Trophoblast cell (in vitro differentiated cells and primary cell): ENCODE measurements at places on chromosomes 7 and 10.

GRCh38 chr10:115939101-115939854 is 333.7 kb downstream of the GFRA1 start:
- H3K4me1 ChIP-seq, result no peaks in the 10 kb centered on the region
- no peak for DNase-seq
- H3K4me3 ChIP-seq, result no peak overlapping the region
- no peak overlapping the region for H3K27ac ChIP-seq

DNA sequence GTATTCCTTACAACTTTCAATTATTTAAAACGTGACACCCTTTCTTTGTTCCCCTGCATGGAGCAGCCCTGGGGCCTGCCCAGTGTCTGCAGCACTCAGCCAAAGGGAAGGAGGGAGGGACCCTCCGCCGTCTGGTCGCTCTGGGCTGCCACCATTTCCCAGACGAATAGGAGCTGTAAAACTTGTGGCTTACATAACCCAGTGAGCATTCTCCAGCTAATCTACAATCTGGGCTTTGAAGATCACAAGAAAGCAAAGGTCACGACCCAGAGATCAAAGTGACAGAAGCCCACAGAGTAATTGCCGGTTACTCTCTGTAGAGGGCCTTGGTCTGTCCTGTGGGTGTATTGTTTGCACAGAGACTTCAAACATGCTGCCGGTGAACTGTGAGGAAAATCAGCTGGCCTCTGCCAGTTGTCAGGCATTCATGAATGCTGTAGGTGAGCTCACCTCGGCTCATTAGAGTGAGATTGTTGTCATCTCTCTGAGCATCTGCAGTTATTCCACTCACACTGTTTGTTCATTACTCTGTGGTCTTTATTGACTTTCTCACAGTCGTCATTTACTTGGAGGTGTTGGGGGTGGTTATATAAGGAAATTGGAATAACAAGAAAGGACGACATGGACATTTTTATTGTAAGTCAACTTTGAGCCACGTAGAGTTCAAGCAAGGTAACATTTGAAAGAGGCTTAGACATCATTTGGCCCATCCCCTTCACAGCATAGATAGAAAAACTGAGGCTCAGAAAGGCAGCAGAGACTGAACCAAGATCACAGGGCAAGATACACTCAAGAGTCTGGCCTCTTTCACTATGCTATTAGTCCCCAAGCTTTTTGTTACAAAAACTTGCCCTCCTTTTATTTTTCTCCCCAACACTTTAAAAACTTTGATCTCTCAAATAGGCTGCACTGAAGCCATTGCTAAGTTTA is 619.8 kb downstream of the LRMDA start:
- H3K27ac ChIP-seq, result peak overlapping the region; percentile 77
- no peaks in the 10 kb centered on the region for H3K36me3 ChIP-seq
- H3K4me1 ChIP-seq, result peaks cover 30% of the 10 kb centered on the region
- no peaks in the 10 kb centered on the region for H3K27me3 ChIP-seq
- DNase-seq, result peak; percentile 27

DNA sequence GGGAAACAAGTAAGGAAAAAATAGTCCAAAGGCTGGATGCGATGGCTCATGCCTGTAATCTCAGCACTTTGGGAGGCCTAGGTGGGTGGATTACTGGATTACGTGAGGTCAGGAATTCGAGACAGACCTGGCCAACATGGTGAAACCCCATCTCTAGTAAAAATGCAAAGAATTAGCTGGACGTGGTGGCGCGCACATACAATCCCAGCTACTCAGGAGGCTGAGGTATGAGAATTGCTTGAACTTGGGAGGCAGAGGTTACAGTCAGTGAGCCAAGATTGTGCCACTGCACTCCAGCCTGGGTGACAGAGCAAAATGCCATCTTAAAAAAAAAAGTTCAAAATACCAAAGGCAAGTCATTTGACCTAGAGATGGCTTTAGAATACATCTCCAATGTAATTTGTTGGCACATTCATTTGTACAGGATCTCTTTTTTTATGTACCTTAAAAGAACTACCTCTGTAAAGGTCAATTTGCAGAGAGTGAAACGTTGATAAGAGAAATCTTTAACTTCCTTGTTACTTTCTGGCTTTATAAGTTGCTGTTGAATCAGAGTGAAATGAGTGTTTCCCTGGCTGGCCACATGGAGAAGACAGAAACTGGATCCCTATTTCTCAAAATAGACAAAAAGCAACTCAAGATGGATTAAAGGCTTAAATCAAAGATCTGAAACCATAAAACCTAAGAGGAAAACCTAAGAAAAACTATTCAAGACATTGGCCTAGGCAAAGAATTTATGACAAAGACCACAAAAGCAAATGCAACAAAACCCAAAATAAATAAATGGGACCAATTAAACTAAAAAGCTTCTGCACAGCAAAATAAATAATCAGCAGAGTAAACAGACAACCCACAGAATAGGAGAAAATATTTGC is 260.7 kb downstream of the KLF6 start:
- no peaks in the 10 kb centered on the region for H3K36me3 ChIP-seq
- H3K27ac ChIP-seq, result no peak overlapping the region
- no peaks in the 10 kb centered on the region for H3K27me3 ChIP-seq
- peak; percentile 92 for DNase-seq
- H3K4me3 ChIP-seq, result no peak overlapping the region
- peaks cover 3% of the 10 kb centered on the region for H3K4me1 ChIP-seq

DNA sequence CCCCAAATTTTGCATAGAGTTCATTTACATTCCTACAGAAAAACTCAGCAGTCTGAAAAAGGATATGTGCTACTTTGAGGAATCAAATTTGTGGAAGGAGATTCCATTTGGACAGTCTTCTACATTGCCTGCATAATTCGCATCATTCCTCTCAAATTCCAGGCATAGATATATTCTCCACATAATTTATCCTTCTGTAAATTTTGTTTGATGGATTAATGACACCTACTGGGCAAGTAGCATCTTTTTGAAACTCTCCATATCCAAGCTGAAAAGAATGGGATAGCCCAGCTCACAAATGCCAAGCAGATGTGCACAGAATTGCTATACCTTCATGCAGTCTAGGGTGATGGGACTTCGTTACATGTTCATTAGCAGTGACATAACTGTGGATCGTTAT is 515.3 kb downstream of the AUTS2 start:
- no peaks in the 10 kb centered on the region for H3K36me3 ChIP-seq
- no peak overlapping the region for H3K27ac ChIP-seq
- no peak overlapping the region for H3K4me3 ChIP-seq
- H3K27me3 ChIP-seq, result no peaks in the 10 kb centered on the region

DNA sequence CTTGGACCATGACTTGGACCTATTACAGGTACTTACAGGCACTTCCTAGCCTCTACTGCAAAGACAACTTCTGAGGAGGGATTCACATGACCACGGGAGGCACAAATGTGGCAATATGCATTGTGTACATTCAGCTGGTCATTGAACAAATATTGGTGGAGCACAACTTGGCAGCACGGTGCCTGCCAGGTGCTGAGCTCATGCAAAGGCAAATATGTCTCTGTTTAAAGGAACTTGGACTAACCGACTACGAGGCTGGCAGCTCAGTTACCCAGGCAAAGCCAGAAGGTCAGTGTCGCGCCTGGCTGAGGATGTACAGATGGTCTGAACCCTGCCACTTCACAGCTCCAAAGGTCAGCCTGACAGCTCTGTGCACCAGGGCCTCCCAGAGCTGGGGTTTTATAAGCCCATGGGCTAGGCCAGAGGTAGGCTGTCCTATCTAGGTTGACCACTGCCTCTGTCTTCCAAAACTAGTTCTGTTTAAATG is 6.1 kb downstream of the DENND11 start:
- no peak overlapping the region for H3K27ac ChIP-seq
- H3K4me3 ChIP-seq, result no peak overlapping the region
- H3K27me3 ChIP-seq, result no peaks in the 10 kb centered on the region

- H3K36me3 ChIP-seq, result no peaks in the 10 kb centered on the region
- no peak overlapping the region for H3K27ac ChIP-seq
- no peaks in the 10 kb centered on the region for H3K27me3 ChIP-seq
- no peak for DNase-seq
- H3K4me3 ChIP-seq, result no peak overlapping the region
- H3K4me1 ChIP-seq, result no peaks in the 10 kb centered on the region
These were observed 81.2 kb downstream of the SLC16A9 start for GRCh38 chr10:59628456-59628855.

DNA sequence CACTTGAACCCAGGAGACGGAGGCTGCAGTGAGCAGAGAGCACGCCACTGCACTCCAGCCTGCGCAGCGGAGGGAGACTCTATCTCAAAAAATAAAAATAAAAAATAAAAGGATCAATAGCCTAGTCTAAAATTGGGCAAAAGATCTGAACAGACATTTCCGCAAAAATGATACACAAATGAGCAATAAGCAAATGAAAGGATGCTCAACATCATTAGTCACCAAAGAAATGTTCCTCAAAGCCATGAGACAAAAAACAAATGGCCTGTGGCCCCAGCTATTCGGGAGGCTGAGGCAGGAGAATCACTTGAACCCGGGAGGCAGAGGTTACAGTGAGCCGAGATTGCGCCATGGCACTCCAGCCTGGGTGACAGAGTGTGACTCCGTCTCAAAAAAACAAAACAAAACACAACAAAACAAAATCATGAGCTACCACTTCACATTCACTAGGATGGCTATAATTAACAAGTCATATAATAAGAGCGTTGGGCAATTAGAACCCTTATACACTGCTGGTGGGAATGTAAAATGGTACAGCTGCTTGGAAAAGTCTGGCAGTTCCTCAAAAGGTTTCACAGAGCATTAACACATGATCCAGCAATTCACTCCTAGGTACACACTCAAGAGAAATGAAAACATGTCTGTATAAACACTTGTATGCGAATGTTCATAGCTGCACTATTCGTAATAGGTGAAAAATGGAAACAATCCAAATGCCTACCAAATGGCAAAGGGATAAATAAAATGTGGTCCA is 3.1 kb downstream of the DAGLB start:
- H3K36me3 ChIP-seq, result peaks cover 25% of the 10 kb centered on the region
- peaks cover 4% of the 10 kb centered on the region for H3K4me1 ChIP-seq
- H3K27me3 ChIP-seq, result no peaks in the 10 kb centered on the region
- H3K4me3 ChIP-seq, result no peak overlapping the region
- DNase-seq, result no peak
- no peak overlapping the region for H3K27ac ChIP-seq

DNA sequence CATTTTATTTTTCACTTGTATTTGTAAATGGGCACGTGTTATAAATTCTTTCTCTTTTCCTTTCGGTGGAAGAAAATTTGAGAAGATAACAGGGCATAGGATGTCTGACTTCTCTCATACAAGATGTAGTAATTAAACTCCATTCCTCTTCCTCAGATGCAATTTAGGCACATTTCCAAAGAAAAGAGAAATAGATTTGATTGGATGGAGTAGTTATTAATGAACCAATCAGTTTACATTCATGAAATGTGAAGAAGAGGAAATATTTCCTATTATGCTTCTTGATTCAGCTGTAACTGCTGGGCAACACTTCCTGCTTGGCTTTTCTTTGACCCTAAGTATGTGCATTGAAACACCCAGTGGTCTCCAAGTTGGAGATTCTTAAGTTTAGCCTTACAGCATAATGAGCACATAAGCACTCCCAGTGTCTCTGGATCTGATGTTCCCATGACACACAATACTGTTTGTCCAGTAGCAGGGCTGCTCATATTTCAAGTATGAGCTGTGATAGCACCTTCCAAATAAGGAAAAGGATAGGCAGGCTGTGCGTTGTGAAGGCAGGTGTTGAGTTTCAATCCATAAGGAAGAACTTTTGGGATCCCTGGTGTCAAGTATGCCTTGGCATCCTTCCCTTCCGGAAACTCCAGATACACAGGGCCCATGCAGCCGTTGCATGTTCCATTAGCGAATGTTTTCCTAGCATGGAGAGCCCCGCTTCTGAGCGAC is 33.4 kb upstream of the COBL start:
- no peaks in the 10 kb centered on the region for H3K4me1 ChIP-seq
- H3K4me3 ChIP-seq, result no peak overlapping the region
- no peaks in the 10 kb centered on the region for H3K27me3 ChIP-seq
- DNase-seq, result no peak
- H3K36me3 ChIP-seq, result no peaks in the 10 kb centered on the region
- no peak overlapping the region for H3K27ac ChIP-seq

GRCh38 chr7:143507094-143507518 is 29.4 kb downstream of the TAS2R41 start:
- H3K4me1 ChIP-seq, result peaks cover 7% of the 10 kb centered on the region
- no peak for DNase-seq
- no peaks in the 10 kb centered on the region for H3K36me3 ChIP-seq
- no peaks in the 10 kb centered on the region for H3K27me3 ChIP-seq
- no peak overlapping the region for H3K27ac ChIP-seq

- DNase-seq, result peak; percentile 43
- H3K4me3 ChIP-seq, result no peak overlapping the region
- H3K27ac ChIP-seq, result no peak overlapping the region
- peaks cover 6% of the 10 kb centered on the region for H3K4me1 ChIP-seq
These were observed 1.1 kb upstream of the RABGEF1 start for GRCh38 chr7:66739477-66739876.

GRCh38 chr7:73851410-73852338 is 9.3 kb upstream of the TMEM270 start:
- no peak overlapping the region for H3K4me3 ChIP-seq
- H3K27ac ChIP-seq, result peak overlapping the region; percentile 44
- no peaks in the 10 kb centered on the region for H3K27me3 ChIP-seq
- DNase-seq, result peak; percentile 41
- H3K4me1 ChIP-seq, result peaks cover 4% of the 10 kb centered on the region

- no peak overlapping the region for H3K4me3 ChIP-seq
- H3K27me3 ChIP-seq, result no peaks in the 10 kb centered on the region
- no peak overlapping the region for H3K27ac ChIP-seq
- no peaks in the 10 kb centered on the region for H3K36me3 ChIP-seq
These were observed 647.5 kb upstream of the IGFBP3 start for GRCh38 chr7:46568420-46569132.

- no peaks in the 10 kb centered on the region for H3K36me3 ChIP-seq
- no peak overlapping the region for H3K4me3 ChIP-seq
- H3K4me1 ChIP-seq, result peaks cover 6% of the 10 kb centered on the region
These were observed 24.6 kb upstream of the BMPER start for GRCh38 chr7:33880787-33881186.

- H3K4me3 ChIP-seq, result no peak overlapping the region
- H3K4me1 ChIP-seq, result no peaks in the 10 kb centered on the region
- H3K36me3 ChIP-seq, result no peaks in the 10 kb centered on the region
- H3K27me3 ChIP-seq, result no peaks in the 10 kb centered on the region
These were observed 133.1 kb upstream of the LYZL2 start for GRCh38 chr10:30762620-30763019.

GRCh38 chr7:1103789-1104515 is 16.0 kb downstream of the GPER1 start:
- no peak overlapping the region for H3K4me3 ChIP-seq
- H3K36me3 ChIP-seq, result no peaks in the 10 kb centered on the region
- no peaks in the 10 kb centered on the region for H3K27me3 ChIP-seq
- no peak overlapping the region for H3K27ac ChIP-seq
- peaks cover 19% of the 10 kb centered on the region for H3K4me1 ChIP-seq
- DNase-seq, result no peak
